ENCODE measurements at places on chromosomes 12 and 14.

- no peak for DNase-seq
These were observed 17.6 kb upstream of the OR10AD1 start for GRCh38 chr12:48220701-48221100.

- no peak for DNase-seq
These were observed 252.1 kb upstream of the RTL1 start for GRCh38 chr14:101155575-101155974.

DNA sequence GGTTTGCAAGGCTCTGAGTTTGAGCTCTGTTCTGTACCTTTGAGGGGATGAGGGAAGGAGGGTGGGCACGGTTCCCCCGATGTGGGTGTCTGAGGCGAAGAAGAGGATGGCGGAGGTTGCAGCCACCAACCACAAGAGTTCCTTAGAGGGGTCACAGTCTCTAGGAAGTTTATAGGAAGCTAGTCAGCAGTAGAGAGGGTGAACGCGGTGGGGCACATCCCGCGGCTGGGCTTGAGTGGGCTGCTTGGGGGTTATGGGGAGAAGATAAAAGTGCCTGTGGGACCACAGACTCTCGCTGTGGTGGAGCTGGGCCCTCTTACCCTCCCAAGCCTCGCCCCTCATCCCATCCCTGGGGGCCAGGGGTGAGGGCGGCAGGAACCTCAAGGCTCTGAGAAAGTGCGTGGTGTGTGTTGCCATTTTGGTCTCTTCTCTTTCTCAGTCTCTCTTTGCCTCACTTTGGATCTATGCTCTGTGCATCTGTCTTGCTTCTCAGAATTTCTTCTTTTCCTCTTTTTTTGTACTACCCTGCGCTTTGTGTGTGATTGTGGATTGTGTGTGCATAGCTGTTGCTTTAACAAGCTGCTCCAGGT, 2.7 kb downstream of the CD4 start:
- DNase-seq: no peak

DNA sequence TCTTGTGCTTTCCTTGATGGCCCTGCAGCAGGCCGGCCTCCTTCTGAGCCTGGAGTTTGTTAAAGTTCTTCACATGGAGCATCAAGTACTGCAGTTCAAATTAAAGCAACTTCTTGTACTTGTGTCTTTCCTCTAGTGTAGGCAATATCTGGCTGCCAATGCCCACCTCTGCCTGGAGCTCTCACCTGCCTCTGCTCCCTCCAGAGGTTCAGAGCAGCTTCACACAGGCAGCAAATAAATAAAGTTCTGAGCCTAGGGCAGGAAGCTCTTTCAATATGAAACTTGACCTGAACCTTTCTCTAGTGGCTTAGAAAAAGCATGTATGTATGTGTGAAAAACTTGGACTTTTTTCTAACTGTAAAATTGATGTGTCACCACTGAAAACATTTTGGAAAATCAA, 65.9 kb downstream of the ITPR2 start:
- DNase-seq: no peak

- DNase-seq: no peak
These were observed 69.3 kb upstream of the IGF1 start for GRCh38 chr12:102549691-102550090.

- DNase-seq: peak; percentile 2
These were observed 320.2 kb downstream of the GRIN2B start for GRCh38 chr12:13661005-13661887.
